ENCODE measurements at places on chromosomes 1 and 21. TPM values are rescaled to one million over a fixed set of nuclear protein-coding genes. Genes with fewer than 3 reads are reported as not detected.

C4BPA gene
- not detected for polyA plus RNA-seq

S100A7 gene
- not detected for polyA plus RNA-seq

ERVH48-1 gene
- not detected for polyA plus RNA-seq

CPT2 gene
- polyA plus RNA-seq: 15.8 TPM

SPATA45 gene
- not detected for polyA plus RNA-seq

TRIM45 gene
- not detected for polyA plus RNA-seq

WNT3A gene
- polyA plus RNA-seq: not detected

KLF17 gene
- polyA plus RNA-seq: not detected

DISP3 gene
- polyA plus RNA-seq: not detected

SH2D2A gene
- polyA plus RNA-seq: 53.9 TPM

RHD gene
- polyA plus RNA-seq: 0.44 TPM

E2F2 gene
- polyA plus RNA-seq: 1.1 TPM

MMEL1 gene
- 8.1 TPM for polyA plus RNA-seq

SMCP gene
- not detected for polyA plus RNA-seq

SPRR1A gene
- polyA plus RNA-seq: not detected

TESK2 gene
- 4.5 TPM for polyA plus RNA-seq

OR2L8 gene
- polyA plus RNA-seq: not detected

NUF2 gene
- 0.67 TPM for polyA plus RNA-seq

ALX3 gene
- polyA plus RNA-seq: not detected

BSND gene
- polyA plus RNA-seq: not detected

NBPF4 gene
- polyA plus RNA-seq: not detected
